ENCODE measurements at places on chromosomes 2 and 18. TPM values are rescaled to one million over a fixed set of nuclear protein-coding genes. Genes with fewer than 3 reads are reported as not detected.

The LYPD1 gene
- not detected for total RNA-seq

DNA sequence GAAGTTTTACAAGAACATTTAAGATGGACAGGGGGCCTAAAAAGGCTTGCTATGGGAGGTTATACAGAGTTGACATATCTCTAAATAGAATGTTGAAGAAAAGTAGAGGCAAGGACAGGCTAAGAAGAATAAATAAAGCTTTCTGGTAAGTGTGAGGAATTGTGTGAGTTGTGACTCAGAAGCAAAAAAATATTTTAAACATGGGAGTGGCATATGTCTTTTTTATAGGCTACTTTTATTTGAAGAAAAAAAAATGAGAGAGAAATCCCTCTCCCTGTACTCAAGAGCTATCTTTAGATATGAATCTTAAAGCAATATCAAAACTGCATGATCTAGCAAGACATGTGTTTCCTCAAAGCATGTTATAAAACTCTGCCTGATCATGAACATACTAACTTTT lies 41.1 kb downstream of the RAB3GAP1 start:
- DNase-seq: no peak

The CIDEA gene
- not detected for total RNA-seq

- DNase-seq: peak; percentile 32
These were observed 5.6 kb downstream of the PAX8 start for GRCh38 chr2:113273027-113273551.

GRCh38 chr18:13147130-13147529 lies 71.4 kb upstream of the LDLRAD4 start:
- no peak for DNase-seq

DNA sequence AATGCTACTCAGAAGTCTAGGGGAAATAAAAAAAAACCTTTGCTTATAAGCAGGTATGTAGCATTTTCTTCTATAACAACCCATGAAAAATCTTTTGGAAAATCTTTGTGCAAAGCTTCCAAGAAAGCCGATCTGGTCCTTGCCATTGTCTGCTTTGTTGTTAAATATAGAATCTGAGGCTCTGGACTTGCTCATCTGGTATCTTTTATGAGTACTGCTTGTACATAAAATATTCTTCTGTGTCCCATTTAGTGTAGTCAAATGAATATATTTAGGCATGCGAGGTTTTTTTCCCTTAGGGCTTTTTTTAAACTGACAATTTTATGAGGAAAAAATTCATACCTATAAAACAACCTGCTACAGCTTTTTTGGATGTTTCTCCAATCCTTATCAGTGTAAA lies 45.0 kb upstream of the RMND5A start:
- DNase-seq: no peak

DNA sequence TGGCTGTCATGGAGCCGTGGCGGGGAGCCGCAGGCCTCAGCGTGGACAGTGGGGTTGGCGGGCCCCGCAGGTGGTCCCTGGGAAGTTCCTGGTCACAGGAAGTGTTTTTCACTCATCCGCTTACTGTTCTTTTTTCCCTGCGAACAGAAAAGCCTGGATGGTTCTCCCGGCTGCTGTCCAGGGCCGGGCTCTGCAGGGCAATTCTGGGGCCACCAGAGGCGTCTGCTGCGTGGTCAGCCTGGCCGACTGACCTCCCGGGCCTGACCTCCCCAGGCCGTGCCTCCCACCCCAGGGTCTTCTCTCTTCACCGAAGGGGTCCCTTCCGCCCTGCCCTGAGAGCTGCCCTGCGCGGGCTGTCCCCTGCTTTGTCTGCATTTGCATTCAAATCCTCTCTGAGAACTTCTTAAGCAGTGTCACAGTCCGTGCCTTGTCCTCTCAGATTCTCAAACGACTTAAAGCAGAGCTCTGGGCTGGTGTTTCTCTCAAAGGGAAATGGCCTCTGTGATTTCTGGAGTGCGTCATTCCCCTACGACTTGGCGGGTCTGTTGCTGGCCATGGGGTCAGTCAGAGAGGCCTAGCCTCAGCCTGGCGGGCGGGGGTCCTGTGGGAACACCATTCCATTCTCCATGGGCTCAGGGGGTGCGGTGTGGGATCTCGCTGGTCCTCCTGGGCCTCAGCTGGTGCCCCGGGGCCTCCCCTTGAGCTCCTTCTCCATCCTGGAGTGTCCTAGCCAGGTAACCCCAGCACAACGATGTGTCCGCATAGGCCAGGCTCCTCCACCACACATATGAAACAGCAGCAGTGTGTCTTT lies 38.3 kb downstream of the KLHL29 start:
- no peak for DNase-seq

DNA sequence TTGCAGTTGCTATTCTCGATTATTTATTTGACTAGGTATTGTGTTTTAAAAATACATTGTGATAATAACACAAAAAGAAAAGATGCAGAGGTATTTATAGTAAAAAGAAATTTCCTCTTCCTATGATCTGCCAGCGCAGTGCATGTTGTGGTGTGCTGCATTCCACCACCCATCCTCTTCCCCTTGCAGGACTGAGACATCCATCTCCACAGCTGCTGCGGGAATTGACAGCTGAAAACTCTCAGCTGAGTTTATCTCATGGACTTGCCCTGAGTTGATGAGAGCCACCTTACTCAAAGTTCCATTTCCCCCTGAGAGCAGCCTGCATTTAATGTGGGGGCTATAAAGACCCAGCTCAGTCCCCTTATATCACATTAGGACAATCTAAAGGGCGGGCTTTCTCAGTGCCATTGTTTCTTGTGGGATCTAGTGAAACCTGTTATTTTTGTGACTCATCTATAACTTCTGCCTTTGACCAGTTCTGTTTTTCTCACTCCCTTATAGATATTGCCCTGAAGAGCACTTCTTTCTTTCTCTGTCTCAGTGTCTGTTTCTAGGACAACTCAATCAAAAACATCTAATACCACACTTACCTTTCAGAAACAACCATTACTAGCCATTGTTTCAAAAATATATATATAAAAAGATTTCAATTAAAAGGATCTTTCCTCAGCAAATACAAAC lies 698.5 kb downstream of the NR4A2 start:
- no peak for DNase-seq

The SIX3 gene
- total RNA-seq: 0.13 TPM

The KCNJ13 gene
- not detected for total RNA-seq
